HCT116 (cell line): ENCODE measurements at places on chromosomes 2 and 18. TPM values are rescaled to one million over a fixed set of nuclear protein-coding genes. Genes with fewer than 3 reads are reported as not detected.

The HES6 gene
- total RNA-seq, result 47.8 TPM

The STPG4 gene
- total RNA-seq, result 10.6 TPM

The FAM237A gene
- total RNA-seq, result not detected

- no peak overlapping the region for H3K4me3 ChIP-seq
- no peaks in the 10 kb centered on the region for H3K4me1 ChIP-seq
- H3K36me3 ChIP-seq, result no peaks in the 10 kb centered on the region
- DNase-seq, result no peak
Observed at GRCh38 chr18:48119204-48119603, 188.7 kb upstream of the SMAD2 start.

DNA sequence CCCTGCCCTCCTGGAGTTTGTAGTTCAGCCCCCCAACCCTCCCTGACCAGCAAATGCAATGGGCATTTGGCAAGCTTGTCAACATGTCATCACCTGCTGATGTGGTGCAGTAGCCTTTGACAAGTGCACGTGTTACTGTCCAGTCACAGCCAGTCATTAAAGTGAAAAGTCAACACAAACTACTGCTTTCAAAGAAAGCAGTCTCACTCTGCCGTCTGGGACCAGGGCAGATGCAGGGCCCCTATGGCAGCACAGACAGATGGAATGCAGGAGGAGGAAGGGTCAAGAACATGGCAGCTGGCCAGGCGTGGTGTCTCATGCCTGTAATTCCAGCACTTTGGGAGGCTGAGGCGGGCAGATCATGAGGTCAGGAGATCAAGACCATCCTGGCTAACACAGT, 222.4 kb upstream of the OSR1 start:
- DNase-seq, result no peak
- no peaks in the 10 kb centered on the region for H3K4me1 ChIP-seq
- no peak overlapping the region for H3K4me3 ChIP-seq

DNA sequence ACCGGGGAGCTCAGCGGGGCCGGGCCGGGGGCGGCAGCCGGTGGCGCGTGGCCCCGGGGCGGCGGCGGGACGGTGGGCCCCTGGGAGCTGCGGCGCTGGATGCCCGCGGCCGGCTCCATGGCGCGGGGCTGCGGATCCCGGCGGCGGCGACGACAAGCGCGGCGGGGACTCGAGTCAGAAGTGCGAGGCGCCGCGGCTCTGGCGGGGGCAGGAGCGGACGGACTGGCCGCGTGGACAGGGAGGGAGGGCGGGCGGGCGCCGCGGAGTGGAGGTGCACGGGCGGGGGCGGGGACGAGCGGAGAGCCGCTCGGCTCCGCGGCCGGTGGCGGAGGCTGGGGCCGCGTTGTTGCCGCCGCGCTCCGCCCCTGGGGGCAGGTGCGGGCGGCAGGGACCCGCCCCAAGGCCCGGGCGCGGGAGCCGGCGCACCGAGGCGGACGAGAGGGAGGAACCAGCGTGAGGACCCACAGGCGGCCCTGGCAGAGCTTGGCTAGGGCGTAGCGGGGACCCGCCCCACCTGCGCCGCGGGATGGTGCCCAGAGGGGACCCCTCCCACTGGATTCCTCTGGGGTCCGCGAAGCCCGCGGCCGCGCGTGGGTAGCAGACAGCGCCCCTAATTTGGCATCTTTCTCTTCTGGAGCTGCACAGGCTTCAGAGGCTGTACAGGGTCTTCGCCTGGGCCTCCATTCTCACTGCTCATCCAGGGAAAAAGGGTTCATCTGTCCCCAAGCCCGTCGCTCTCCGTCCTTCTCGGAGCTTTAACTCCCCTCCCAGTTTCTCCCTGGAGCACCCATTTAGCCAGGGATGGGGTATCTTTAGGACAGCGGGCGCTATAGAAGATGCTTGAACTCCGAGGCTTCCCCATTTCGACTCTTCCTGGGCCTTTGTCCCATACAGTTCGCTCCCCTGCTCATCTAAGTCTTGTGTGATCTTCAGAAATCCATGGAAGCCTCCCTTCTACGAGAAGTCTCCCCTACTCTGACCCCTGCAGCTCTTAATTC, at the start of gene TMEM163:
TSS of gene TMEM163 (minus strand) at position 184 of the 998 bp plus-strand sequence.
- H3K36me3 ChIP-seq, result no peaks in the 10 kb centered on the region
- H3K4me3 ChIP-seq, result no peak within 1 kb of the TSS
- DNase-seq, result no peak
- H3K27ac ChIP-seq, result no peak within 1 kb of the TSS
- H3K4me1 ChIP-seq, result no peaks in the 10 kb centered on the region

DNA sequence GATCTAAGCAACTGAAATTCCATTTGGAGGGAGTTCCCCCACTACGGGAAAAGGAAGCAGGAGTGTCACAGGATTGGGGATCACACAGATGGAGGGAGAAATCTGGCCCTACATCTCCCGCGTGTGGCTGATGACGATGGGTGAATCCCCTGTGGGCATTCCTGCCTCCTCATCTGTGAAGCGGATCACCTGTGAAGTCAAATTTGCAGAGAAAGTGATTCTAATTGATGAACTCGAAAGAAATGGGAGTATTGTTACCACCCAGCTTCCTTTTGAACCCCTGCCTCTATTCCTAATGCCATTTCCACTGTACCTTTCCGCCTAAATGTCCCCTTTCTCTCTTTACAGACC, 92.0 kb downstream of the CMPK2 start:
- H3K27ac ChIP-seq, result no peak overlapping the region
- H3K4me3 ChIP-seq, result no peak overlapping the region
- peaks cover 13% of the 10 kb centered on the region; the same call in 1 of the 2 replicates for H3K27me3 ChIP-seq
- DNase-seq, result no peak
- H3K4me1 ChIP-seq, result no peaks in the 10 kb centered on the region

DNA sequence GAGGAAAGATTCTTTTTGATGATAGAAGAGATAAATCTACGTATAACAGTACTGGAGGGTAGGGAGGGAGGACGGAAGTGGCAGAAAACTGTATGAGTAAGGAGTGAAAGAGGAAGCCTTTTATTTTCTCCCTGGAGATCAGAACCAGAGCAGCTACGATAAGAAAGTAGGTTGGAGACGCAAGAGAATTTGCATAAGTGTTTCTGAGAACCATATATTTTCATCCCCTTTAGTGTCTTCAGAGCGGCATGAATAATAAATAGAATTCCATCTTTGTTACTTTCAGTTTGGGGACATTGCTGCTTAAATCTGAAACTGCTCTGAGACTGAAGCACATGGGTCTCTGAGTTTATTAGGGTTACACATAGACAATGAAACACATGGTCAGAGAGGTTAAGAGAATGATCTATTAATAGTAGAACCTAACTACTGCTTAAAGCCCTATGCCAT, 230.2 kb upstream of the TNP1 start:
- no peaks in the 10 kb centered on the region for H3K4me1 ChIP-seq
- peaks cover 6% of the 10 kb centered on the region for H3K27me3 ChIP-seq
- DNase-seq, result no peak
- H3K4me3 ChIP-seq, result no peak overlapping the region

- no peak for DNase-seq
- H3K27ac ChIP-seq, result no peak overlapping the region
- no peaks in the 10 kb centered on the region for H3K36me3 ChIP-seq
- peaks cover 66% of the 10 kb centered on the region for H3K4me1 ChIP-seq
- H3K4me3 ChIP-seq, result no peak overlapping the region
- H3K27me3 ChIP-seq, result no peaks in the 10 kb centered on the region
Observed at GRCh38 chr18:48931680-48932461, 18.9 kb downstream of the SMAD7 start.
